Left ventricle myocardium superior (tissue), 1 donor: ENCODE measurements at places on chromosomes 1 and 21.

DNA sequence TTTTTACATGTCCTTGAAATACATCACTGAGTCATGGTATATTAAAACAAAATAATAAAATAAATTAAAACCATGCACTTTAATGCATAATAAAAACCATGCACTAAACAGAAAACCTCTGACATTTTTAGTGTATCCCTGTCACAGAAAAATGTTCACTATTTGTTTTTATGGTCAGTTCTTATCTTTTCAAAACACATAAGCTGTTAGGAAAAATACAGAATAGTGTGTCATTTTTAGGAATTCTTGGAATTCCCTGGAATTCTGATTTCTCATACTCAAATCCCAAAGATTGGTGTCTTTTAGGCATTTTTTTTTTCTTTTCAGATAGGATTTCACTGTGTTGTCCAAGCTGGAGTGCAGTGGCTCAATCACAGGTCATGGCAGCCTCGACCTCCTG, 25.1 kb upstream of the TINAGL1 start:
- DNase-seq = no peak

- DNase-seq = no peak
Observed at GRCh38 chr1:71786218-71786617, 496.1 kb downstream of the NEGR1 start.

DNA sequence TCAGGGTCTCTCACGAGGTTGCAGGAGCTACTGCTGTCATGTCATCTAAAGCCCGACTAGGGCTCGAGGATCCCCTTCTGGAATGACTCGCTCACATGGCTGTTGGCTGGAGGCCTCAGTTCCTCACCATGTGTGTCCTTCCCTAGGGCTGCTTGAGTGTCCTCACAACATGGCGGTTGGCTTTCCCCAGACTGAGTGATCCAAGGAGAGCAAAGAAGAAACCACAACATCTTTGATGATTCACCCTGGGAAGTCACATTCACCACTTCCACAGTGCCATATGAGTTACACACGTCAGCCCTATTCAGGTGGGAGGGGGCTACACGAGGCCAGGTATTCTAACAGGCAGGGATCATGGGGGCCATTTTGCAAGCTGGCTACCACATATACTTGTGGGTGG, 64.9 kb downstream of the FHAD1 start:
- DNase-seq = no peak

- DNase-seq = no peak
Observed at GRCh38 chr1:185487026-185487425, 170.0 kb upstream of the IVNS1ABP start.

- DNase-seq = no peak
Observed at GRCh38 chr1:34696230-34696629, 58.6 kb upstream of the GJB5 start.

DNA sequence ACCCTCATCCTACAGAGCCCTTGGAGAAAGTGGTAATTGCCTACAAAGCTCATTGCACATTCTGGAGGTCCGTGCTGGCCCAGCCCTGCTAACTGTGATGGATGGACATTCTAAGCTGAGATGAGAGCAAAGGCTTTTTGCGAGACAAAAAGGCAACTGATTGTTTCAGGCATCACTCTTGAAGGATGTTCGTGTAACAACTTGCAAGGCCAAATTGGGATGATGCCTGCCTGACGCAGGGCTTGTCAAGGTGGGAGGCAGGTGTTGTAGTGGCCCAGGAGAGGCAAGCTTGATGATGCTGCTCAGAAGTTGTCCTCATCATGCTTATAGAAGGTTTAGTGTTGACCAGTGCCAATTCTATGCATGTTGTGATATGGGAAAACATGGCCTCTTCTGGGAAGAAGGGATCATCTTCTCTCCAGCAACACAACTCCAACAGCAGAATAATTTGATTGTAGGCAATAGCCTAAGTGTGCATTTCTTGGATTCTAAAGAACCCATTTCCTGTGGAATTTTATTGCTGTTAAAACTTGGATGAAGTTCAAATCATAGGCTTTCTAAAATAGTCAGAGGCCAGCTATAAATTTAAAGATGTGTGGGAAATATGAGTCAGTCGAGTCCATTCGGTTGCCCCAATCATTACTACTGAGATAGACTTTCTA, 102.5 kb upstream of the COA6 start:
- DNase-seq = no peak

DNA sequence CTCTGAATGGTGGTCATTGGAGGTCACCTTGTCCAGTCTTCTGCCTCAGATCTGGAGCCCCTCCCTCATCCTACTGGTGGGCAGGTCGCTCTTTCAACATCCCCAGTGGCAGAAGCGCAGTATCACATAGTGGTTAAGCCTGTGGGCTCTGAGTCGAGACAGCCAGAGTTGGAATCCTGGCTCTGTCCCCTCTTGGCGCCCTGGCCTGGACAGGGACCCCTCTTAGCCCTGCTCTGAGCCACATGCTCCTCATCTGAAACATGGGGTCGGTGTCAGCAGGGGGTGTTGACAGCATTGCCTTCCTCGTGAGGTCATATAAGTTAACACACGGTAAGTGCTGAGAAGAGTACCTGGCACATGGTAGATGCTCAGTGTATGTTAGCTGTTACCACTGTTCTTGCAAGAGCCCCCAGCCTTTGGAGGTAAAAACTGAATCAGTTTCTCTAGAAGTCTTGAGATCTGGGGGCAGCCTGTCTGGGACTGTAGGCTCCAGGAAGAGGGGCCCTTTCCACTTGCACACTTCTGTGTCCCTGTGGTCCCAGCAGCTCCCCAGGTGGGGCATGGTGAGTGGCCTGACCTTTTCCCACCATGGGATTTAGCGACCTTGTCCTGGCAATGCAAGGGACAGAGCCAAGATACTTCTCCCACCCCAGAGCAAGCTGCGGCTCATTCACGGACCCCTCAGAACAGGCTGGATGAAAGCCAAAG, 6.4 kb downstream of the ZC3H12A start:
- DNase-seq = no peak

GRCh38 chr21:31795992-31796391, 64.1 kb upstream of the SCAF4 start:
- DNase-seq = no peak
